ENCODE measurements at places on chromosomes 1 and 21. TPM values are rescaled to one million over a fixed set of nuclear protein-coding genes. Genes with fewer than 3 reads are reported as not detected.

The LRRC38 gene
- total RNA-seq, result not detected

The TTC24 gene
- total RNA-seq, result 0.57 TPM

The THEM5 gene
- total RNA-seq, result not detected

The AADACL3 gene
- total RNA-seq, result not detected

Data from kidney (tissue), 22 donors.